ENCODE measurements at places on chromosomes 12 and 14.

GRCh38 chr12:87661786-87662377 is 367.3 kb downstream of the C12orf50 start:
- DNase-seq: no peak

DNA sequence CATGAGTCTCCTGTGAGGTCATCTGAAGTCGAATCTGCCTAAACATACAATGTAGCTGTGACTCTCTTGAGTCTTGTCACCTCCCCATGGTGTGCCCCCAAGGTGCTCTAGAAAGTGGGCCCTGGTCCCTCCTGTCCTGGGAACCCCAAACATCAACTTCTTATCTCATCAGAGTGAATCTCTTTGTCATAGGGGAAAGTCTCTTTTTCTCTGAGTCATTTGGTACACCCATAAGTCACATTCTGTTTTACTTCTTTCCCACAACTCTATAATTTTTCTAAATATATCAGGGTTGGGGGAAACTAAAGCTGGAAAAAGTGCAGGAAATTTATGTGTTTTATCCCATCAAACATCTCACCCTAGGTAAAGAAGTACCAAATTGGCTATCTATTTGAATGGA is 12.9 kb downstream of the SDR9C7 start:
- no peak for DNase-seq

DNA sequence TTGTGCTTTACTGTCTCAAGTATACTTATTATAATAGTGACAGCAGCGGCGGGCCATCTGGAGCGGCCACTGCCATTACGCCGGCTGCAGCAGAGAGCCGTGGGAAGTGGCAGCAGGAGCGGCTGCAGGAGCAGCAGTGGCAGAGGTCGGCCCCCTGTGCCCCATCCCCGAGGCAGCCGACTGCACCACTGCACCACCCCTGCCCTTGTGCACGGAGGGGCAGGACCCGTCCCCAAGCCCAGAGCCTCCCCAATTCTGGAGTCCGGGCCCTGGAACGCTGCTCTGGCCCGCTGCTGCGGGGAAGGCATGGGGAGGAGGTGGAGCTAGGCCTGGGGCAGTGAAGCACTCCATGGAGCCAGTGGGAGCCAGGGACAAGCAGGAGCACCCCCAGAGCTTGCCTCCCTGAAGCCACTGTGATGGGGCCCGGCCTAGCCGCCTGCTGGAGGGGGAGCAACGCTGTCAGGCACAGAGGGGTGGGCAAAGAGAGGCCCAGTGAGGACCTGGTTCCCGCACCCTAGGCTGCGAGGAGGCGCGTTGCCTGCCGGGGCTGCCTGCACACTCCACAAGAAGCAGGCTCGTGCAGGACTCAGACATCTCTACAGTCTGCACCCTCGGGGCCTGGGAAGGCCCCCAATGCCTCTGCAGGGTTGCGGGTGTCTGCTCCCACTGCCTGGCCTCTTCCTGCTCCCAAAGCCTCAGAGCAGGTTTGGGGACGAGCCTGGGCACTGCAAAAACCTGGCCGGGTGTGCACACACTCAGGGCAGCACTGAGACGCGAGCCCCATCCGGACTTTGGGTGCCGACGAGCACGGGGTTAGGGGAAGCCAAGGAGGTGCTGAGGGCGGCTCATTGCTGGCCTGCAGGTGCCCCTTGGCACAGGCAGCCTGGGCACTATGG is 74.2 kb upstream of the RASSF8 start:
- DNase-seq: no peak

GRCh38 chr12:29794862-29795261 is 11.1 kb upstream of the TMTC1 start:
- no peak for DNase-seq

- no peak for DNase-seq
These were observed 37.8 kb upstream of the FICD start for GRCh38 chr12:108477055-108477880.

All from activated CD4-positive, CD25-positive, alpha-beta regulatory T cell (primary cell).